GM12878 (cell line): ENCODE measurements at places on chromosomes 1 and 21. TPM values are rescaled to one million over a fixed set of nuclear protein-coding genes. Genes with fewer than 3 reads are reported as not detected.

DNA sequence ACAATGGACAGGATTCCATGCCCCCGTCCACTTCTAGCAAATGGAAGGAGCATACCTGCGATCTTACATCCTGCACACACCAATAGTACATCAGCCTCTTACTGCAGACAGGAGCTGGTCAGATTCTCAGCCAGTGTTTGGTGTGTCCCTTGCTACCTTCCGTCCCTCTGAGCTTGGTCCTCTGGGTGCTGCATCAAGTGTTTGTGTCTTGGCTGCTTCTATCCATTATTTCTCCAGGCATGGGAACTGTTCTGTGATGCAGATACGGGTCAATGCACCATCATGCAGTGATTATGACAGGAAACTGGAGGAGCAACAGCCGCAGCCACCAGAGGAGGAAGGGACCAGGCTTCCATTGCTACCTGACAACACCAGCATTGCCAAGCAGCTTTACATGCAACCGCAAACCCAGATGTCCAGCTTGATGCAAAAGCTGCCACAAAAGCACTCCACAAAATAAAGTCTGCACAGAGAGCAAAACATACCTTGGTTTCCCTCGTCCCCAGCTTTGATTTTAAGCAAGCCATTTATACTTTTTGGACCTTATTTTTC, 21.9 kb upstream of the OVAAL start:
- no peak overlapping the region for H3K4me3 ChIP-seq
- no peaks in the 10 kb centered on the region for H3K36me3 ChIP-seq
- H3K27me3 ChIP-seq = no peaks in the 10 kb centered on the region; the same call in 1 of the 2 replicates

GRCh38 chr1:203592156-203592555, 34.5 kb upstream of the ATP2B4 start:
- no peaks in the 10 kb centered on the region for H3K36me3 ChIP-seq
- no peak for DNase-seq
- H3K4me1 ChIP-seq = no peaks in the 10 kb centered on the region
- H3K27me3 ChIP-seq = peaks cover 1% of the 10 kb centered on the region; the same call in 1 of the 2 replicates
- H3K27ac ChIP-seq = no peak overlapping the region
- no peak overlapping the region for H3K4me3 ChIP-seq

DNA sequence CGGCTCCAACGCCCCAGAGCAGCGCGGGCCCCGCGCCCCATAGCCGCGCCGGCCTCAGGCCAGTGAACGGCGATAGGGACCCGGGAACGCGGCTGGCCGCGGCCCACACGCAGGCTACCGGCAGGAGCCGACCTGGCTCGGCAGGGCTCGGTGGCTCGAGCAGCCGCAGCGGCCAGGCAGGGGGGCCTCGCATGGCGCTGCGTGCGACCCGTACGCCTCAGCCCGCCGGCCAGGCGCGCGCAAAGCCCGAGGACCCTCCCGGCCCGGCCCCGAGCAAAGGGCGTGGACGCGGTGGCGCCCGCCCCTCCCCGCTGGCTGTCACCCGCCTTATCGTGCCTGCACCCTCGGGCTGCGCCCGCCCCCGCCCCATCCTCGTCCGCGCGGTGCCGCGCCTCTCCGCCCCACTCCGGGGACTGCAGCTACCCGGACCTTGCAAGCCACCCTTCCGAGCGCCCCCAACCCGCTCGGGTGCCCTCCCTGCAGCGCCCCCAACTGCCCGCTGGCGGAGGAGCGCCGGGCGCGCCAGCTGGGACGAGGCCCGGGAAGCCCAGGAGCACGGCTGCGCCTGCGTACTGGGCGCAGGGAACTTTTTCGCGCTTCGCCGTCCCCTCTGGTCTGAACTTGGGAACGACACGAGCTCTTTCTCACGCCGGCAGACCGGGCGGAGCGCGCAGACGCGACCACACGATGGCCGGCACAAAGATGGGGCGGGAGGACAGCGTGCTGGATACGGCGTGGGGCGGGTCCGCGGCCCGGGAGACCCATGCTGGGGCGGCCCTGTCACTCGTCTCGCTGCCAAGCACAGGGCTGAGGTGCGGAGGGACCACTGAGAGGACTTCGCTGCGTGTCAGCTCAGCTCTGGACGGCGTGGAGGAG, at the start of gene ABCB10:
Gene ABCB10, minus strand, starts transcription at position 248 of the 876 bp plus-strand sequence. Its CDS starts 55 bp downstream, at position 193.
- no peaks in the 10 kb centered on the region for H3K36me3 ChIP-seq
- peak; percentile 91 for DNase-seq
- H3K4me1 ChIP-seq = no peaks in the 10 kb centered on the region; the same call in 1 of the 2 replicates
- H3K27ac ChIP-seq = peak within 1 kb of the TSS; percentile 60
- peak within 1 kb of the TSS; percentile 66 for H3K4me3 ChIP-seq
- H3K27me3 ChIP-seq = no peaks in the 10 kb centered on the region

GRCh38 chr1:14646973-14647372, 48.5 kb downstream of the KAZN start:
- no peaks in the 10 kb centered on the region for H3K27me3 ChIP-seq
- H3K27ac ChIP-seq = no peak overlapping the region
- no peaks in the 10 kb centered on the region for H3K4me1 ChIP-seq
- no peaks in the 10 kb centered on the region; the same call in 1 of the 2 replicates for H3K36me3 ChIP-seq
- no peak overlapping the region for H3K4me3 ChIP-seq

DNA sequence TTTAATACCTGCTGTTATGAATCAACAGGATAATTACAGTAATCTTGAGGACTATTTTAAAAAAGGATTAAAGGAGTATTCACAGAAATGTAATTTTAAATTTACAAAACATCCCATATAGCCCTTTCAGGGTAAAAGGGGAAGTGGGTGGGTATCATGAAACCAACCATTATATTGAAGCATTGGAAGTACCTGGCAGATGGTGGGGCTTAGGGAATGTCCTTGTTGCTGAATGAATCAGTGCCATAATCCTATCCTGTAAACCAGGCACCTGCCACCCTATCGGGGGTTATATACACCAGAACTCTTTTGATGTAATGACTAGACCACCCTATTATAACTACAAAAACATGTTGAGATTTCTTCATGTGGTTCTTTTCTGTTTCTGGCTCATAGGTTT, 30.4 kb downstream of the CDC14A start:
- DNase-seq = no peak
- peaks cover 1% of the 10 kb centered on the region; the same call in 1 of the 2 replicates for H3K36me3 ChIP-seq
- peaks cover 30% of the 10 kb centered on the region for H3K4me1 ChIP-seq
- no peak overlapping the region for H3K4me3 ChIP-seq
- H3K27me3 ChIP-seq = no peaks in the 10 kb centered on the region

FMO4 gene
- 0.32 and 0.72 TPM in 2 replicates for total RNA-seq

DNA sequence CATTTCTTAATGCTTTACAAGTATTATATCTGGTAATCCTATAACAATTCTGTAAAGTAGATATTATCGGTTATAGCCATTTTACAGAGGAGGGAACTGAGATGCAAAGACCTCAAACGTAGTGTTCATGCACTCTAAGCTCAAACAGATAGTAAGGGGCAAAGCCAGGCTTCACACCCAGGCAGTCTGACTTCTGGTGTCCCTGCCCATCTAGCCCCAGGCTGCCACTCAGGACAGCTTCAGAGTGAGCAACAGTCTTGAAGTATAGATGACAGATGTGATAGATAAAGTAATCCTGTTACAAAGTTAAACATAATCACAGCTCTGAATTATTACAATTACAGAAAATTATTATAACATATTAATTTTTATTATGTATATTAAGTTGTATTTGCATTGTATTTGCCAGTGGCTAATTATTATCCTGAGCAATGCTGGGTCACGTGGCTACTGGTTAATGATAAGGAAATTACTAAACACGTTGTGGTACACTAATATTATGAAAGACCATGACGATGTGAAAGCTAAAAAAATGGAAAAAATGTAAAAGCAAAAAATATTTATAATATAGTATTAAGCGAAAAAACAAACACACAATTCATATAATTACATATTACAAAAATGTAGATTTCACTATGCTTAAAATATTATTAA, 6.1 kb upstream of the TRAF3IP3 start:
- no peak overlapping the region for H3K4me3 ChIP-seq
- H3K27ac ChIP-seq = no peak overlapping the region
- no peaks in the 10 kb centered on the region for H3K36me3 ChIP-seq
- no peaks in the 10 kb centered on the region for H3K27me3 ChIP-seq

- H3K4me1 ChIP-seq = peaks cover 13% of the 10 kb centered on the region
- peak overlapping the region; percentile 75 for H3K4me3 ChIP-seq
- H3K27me3 ChIP-seq = no peaks in the 10 kb centered on the region
- DNase-seq = no peak
Observed at GRCh38 chr21:43867332-43867703, 2.3 kb downstream of the AGPAT3 start.

ZSWIM5 gene
- total RNA-seq = 0.74 and 0.97 TPM in 2 replicates

GRCh38 chr1:39189592-39190041, 14.9 kb upstream of the MACF1 start:
- no peak overlapping the region for H3K4me3 ChIP-seq
- peaks cover 35% of the 10 kb centered on the region for H3K4me1 ChIP-seq
- H3K27me3 ChIP-seq = no peaks in the 10 kb centered on the region
- DNase-seq = no peak
- H3K36me3 ChIP-seq = no peaks in the 10 kb centered on the region
- H3K27ac ChIP-seq = no peak overlapping the region

- H3K36me3 ChIP-seq = peaks cover 8% of the 10 kb centered on the region; the same call in 1 of the 2 replicates
- H3K4me1 ChIP-seq = peaks cover 40% of the 10 kb centered on the region
- H3K27me3 ChIP-seq = no peaks in the 10 kb centered on the region
- peak overlapping the region; percentile 85 for H3K27ac ChIP-seq
- DNase-seq = no peak
- peak overlapping the region; percentile 99 for H3K4me3 ChIP-seq
Observed at GRCh38 chr1:36156329-36157114, 562 bp downstream of the MAP7D1 start.

DNA sequence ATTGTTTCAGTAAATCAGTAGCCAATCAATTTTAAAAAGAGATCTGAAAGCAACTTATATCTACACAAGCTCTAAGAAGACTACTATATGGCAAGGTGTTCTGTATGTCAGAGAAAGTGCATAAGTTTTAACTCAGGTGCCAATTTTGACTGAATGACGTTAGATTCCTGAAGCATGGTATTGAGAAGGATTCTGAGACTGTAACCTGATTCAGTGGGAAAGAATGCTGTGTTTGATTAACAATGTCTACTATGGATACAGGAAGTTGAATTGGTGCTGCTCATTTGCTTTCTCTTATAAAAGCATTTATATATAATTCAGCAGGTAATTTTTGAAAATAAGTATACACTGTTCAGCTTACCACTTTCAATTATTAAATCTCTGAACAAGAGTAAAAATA, 156.3 kb downstream of the PAPPA2 start:
- H3K36me3 ChIP-seq = no peaks in the 10 kb centered on the region
- H3K4me3 ChIP-seq = no peak overlapping the region
- no peaks in the 10 kb centered on the region for H3K4me1 ChIP-seq
- no peak overlapping the region for H3K27ac ChIP-seq
- no peaks in the 10 kb centered on the region for H3K27me3 ChIP-seq
- DNase-seq = no peak
